ENCODE measurements at places on chromosomes 12 and 14.
A peak's percentile ranks its signal among the peaks of the same experiment; 100 is the strongest.

GRCh38 chr12:116068853-116069252, 208.6 kb downstream of the MED13L start:
- DNase-seq, result no peak

- no peak for DNase-seq
These were observed 407.6 kb downstream of the TMEM132D start for GRCh38 chr12:129496226-129496625.

DNA sequence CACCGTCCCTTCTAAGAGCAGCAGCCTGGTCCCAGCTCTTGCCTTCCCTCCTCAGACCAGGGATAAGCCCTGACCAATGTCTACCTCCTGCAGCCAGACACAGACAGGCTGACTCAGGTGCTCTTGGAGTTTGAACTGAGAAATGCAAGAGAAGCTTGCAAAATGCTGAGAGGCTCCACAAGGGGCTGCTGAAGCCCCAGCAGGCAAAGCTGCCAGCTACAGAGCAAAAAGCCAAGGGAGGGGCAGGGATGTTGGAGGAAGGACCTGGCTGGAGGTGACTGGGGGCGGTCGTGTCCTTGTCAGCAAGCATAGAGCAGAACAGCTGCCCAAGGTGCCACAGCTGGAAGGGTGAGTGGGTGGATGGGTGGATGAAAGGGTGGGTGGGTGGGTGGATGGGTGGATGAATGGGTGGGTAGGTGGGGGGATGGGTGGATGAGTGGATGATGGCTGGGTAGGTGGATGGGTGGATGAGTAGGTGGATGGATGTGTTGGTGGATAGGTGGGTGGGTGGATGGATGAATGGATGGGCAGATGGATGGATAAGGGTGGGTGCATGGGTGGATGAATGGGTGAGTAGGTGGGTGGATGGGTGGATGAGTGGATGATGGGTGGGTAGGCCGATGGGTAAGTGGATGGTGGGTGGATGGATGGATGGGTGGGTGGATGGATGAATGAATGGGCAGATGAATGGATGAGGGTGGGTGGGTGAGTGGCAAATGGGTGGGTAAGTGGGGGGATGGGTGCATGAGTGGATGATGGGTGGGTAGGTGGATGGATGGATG, 4.0 kb upstream of the INF2 start:
- DNase-seq, result no peak

- DNase-seq, result no peak
These were observed 17.7 kb downstream of the ETV6 start for GRCh38 chr12:11667171-11667570.

DNA sequence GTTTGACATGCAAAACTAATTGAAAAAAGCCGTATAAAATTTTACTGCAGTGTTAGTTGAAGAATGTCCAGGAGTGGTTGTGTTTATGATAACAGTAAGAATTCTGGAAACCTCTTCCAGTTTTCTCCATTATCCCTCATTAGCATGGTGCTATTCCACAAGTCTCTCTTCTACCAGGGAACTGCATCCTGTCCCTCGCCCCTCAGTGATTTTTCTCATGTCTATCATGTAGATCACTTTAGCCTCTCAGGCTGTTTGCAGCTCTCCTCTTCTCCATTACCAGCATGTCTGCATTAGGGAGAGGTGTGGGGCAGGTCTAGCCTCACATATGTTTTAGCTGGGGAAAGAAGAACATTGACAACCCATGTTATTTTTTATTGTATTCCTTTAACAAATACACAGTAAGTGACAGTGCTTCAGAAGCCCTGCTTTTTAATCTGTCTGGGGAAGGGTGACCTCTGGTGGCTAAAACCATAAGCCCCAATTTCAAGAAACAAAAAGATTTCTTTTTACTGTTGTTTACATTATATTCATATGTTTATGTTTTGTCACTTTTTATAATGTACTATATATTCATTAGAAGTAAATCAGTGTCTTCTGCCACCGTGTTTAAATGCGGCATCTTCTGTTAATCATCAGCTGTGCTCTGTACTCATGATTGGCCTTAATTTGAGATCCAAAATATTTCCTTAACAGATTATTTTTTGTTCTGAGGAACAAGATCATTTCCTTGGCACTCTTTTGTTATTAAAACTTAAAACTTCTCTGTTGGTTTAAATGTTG, 70.7 kb downstream of the RASSF8 start:
- peak; percentile 51 for DNase-seq

DNA sequence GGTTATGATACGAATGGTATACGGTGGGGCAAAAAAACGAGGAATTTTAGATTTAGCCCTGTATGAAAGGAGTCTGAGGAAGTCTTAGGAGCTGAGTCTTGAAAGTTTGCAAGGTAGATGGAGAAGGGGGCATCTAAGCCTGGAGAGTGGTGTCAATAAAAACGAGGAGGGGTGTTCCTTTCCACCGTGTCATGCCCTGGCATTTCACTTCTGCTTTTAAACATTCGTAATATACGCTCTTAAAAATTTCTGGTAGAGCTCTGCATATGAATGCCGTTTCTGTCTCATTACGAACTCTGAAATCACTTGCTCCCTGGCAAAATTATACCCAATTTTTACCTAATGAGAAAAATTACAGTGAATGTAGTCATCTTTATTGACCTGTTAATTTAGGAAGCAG, 170.2 kb downstream of the ERC1 start:
- DNase-seq, result no peak

GRCh38 chr12:11178250-11178649, 7.3 kb downstream of the SMIM10L1 start:
- DNase-seq, result no peak

GRCh38 chr12:68263366-68263765, 10.0 kb upstream of the IL22 start:
- DNase-seq, result no peak

DNA sequence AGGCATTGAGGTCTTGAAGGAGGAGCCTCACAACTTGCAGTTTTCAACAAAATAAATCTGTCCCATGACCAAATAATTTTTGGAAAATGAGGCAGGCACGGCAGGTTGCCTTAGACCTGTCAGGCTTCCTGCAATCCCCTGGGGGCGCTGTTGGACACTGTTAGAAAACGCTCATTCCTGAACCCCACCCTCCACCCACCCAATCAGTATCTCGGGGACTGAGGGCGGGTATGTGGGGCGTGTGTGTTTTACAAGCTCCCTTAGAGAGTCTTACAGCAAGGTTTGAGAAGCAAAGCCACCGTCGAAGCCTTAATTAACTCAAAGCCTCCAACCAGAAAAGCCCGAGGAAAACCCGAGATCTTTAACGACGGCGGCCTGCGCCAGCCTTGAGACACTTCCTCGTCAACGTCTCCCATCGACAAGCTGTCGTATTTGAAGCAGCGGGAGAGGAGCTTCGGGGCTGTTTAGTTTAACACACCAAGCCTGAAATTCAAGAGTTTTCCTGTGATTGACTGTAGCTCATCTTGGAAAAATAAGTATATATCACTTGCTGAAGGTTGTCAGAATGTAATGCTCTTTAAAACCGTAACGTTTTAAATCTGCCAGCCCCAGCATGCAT, 123.0 kb downstream of the GLT1D1 start:
- peak; percentile 67 for DNase-seq

DNA sequence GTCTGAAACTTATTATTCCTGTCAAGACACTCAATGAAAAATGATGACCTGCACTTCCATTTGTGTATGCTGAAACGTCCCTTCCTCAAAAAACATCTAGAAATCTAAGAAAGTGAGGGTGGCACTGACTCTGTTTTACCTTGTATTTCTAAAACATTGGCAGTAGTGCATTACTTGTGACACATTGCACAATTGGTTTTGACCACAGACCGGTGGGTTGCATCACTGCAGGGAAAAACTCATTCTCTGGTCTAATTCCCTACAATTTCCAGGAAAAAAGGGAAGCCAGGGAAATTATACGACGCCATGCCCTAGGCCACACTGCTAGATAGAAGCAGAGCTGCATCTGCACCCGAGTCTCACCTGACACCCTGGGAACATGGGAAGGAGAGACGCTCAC, 156.7 kb downstream of the NTF3 start:
- DNase-seq, result no peak
